CD8-positive, alpha-beta memory T cell (primary cell): ENCODE measurements at places on chromosomes 11 and 22.

DNA sequence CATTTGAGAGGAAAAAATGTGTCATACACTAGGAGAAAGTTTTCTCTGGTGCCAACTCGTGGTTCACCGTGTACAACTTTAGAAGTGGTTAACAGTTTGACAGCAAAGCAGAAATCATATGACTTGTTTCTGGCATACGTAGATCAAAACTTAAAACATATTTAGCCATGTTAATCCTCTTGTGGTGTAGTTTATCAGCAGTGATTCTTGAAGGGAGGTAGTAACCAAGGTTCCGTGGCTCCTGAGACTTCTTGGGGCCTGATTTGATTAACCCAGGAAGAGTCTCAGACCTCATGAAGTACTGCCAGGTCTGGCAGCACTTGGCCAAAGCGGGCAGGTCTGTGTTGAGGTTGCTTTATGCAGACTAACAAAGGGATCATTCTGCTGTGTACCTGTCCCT lies 40.5 kb downstream of the SREBF2 start:
- no peak for DNase-seq

DNA sequence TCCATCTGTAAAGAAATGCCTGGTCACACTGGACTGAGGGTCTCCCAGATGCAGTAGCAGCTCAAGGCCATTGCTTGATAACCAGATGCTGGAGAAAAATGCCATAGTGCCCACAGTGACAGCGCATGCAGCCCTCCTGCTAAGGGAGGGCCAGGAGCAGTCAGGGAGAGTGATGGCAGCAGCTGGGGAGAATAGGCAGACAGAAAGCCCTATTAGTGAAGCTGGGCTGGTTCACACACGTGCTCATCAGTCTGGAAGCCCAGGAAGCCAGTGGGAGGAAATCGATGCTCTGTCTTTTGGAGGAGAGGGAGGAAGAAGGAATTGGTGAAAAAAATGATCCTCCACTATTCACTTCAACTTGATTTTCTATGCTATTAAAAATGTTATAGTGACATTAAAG lies 82.9 kb downstream of the OSBP2 start:
- no peak for DNase-seq

- no peak for DNase-seq
Observed at GRCh38 chr22:45574069-45574703, 71.5 kb downstream of the FBLN1 start.

DNA sequence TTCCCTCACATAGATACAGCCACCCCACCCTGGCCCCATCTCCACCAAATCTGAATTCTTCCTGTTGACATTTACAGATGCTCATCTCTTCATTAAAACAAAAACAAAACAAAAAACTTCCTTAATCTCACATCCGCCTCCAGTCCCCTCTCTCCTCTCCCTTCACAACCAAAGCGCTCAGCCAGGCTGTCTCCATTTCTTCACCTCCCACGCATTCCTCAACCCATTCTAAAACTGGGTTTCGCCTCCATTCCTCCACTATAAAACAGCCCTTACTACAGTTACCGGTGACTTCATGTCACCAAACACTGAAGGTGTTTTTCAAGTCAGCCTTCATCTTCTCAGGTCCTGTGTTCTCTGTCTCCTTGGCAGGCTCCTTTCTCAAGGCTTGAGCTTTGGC lies 9.6 kb downstream of the BACE1-AS start:
- DNase-seq, result no peak

- DNase-seq, result peak; percentile 93
Observed at GRCh38 chr11:67401495-67402191, at the start of gene PPP1CA. TSS of gene PPP1CA (minus strand) at chr11:67401858. CDS start at chr11:67401782, 76 bp downstream.

- DNase-seq, result no peak
Observed at GRCh38 chr22:42791721-42792452, 65.2 kb downstream of the ARFGAP3 start.

DNA sequence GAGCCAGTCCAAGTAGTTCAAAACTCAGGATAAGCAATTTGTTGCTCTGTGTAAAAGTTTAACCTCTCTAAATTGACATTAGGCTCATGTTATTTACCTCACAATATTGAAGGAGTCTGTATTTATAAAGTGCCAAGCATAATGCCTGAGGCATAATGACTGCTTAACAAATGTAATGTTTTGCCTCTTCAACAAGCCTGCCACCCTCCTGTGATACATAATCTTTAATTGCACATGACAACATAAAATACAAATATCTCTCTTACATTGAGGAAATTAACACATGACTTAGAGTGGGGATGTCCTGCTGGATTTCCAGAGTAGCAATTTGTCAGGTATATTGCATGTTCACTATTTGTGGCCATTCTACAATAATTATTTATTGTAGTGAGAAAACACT lies 469.2 kb upstream of the ANO5 start:
- no peak for DNase-seq
